ENCODE measurements at places on chromosomes 11 and 22.

DNA sequence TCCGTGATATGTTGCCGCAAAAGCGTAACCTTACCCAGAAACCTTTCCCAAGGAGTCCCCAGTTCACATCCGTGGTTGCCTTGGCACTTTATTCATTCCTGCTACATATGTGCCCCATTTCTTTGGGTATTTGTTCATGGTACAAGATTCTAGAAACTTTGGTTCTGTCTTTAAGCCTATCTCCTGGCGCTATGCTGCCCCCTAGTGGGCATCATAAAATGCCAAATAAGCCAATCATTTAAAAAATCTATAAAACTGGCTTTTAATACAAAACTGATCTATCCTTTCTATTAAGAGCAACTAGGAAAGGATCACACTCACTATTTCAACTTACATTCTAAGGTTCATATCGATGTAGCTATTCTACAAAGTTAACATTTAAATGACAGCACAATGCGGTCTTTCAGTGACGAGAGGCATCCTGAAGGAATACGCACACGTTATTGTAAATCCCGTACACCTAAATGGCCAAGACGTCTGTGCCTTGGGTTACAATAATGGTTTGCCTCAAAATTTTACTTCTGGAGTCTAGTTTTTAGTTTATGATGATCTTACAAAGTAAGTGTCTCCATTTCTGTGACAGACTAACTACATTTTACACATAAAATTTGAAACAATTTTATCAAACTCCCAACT, 16.2 kb downstream of the PIWIL3 start:
- DNase-seq: no peak

- no peak for DNase-seq
Measured at GRCh38 chr11:6771926-6772893, at the start of gene OR2AG2. Gene OR2AG2 (minus strand): TSS chr11:6771976. CDS start chr11:6768957, 3,019 bp downstream.

GRCh38 chr11:119018074-119018938, at the start of the genes RPS25 and TRAPPC4:
Gene RPS25 (minus strand): TSS chr11:119018343. CDS start chr11:119018284, 59 bp downstream.
Gene TRAPPC4 (plus strand): TSS chr11:119018766. CDS start chr11:119018796, 30 bp downstream.
- no peak for DNase-seq

DNA sequence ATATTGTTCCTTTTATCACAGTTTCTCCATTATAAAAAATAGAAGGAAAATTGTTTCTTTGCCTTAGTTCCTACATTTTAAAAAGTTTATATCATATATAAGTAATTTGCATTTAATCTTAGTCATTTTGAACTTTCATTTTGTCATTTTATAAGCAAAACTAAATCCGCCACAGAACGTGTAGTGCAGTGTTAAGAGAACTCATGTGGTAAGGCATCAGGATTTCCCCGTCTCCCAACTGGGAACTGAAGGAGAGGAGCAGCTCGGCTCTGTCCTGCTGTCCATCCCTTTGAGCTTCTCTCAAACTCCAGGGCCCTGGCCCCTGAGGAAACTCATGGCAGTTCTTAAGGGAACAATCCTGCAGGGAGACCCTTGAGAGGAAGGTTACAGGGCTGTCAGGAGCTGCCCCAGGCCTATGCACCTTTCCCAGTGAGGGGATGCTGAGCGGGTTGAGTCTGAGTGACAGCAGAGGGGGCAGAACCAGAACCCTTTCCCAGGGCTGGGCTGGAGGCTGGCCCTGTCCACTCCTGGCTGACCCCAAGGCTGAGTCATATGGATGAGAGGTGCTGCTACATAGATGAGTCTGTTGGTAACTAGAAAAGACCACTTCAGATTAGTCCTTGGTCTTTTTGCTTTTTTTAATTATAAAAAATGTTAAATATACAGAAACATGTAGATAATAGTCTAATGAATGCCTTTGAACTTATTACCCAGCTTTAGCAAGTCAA, 333.1 kb downstream of the TBC1D22A start:
- no peak for DNase-seq

DNA sequence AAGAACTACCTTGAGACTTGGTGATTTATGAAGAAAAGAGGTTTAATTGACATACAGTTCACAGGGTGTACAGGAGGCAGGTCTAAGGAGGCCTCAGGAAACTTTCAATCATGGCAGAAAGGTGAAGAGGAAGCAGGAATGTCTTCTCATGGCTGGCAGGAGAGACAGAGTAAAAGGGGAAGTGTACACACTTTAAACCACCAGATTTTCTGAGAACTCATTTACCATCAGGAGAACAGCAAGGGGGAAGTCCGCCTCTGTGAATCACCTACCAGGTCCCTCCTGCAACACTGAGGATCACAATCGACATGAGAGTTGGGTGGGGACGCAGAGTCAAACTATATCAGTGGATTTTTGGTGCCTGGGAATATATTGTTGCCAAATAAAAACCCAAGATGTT, 40.3 kb upstream of the OR5D13 start:
- DNase-seq: no peak

DNA sequence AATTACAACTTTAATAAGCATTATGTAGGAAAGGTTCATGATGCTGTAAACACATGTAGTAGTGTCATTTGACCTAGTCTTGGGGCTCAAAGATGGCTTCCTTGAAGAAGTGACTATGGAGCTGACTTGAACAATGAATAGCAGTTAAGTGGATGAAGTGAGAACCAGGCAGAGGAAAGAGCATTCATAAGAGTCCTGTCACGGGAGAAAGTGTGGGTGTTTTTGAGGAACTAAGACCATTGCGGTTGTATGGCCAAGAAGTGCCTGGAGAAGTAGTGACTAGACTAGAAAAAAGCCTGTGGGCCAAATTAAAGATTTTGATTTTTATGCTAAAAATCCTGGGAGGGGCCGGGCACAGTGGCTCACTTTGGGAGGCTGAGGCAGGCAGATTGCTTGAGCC, 7.2 kb upstream of the IL18BP start:
- no peak for DNase-seq

DNA sequence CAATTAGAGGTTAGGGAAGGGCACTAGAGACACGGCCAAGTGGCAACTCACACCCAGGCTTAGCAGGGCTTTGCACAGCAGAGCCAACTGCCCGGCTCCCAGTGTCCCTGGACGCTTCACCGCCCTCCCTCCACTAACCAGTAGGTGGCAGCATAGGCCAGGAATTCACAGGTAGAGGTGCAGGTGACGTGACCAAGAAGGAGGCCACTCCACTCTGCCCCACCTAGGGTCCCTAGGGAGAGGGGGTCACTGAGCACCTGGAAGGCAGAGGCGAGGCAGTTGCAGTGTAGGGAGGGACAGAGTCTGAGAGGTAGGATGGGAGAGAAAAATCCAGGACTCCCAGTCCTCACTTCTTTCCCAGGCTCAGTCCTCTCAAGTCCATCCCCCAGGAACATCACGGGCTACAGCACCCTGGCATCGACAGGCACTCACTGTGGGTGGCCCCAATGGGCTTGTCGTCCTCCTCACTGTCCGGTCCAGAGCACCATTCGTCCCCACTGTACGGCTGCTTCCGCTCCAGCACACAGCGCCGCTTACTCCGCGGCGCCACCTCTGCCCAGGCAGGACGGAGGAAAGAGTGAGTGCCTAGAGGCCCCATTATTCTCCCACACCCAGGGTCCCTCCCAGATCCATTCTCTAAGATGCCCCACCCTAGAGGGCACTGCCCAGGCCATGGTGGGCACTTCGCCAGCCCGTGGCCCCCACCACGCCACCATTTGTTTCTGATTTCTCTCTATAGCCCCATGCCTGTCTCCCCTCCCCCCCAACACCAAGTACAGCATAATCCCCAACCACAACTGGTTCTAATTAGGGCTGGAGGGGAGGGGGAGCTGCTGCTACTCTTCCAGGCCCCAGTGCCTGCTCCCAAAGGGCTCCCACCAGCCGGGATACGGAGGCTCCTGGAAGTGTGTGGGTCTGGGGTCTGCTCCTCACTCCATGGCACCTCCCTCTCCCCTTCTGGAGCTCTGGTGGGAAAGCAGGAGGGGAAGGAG, 18.4 kb downstream of the BCL9L start:
- no peak for DNase-seq

DNA sequence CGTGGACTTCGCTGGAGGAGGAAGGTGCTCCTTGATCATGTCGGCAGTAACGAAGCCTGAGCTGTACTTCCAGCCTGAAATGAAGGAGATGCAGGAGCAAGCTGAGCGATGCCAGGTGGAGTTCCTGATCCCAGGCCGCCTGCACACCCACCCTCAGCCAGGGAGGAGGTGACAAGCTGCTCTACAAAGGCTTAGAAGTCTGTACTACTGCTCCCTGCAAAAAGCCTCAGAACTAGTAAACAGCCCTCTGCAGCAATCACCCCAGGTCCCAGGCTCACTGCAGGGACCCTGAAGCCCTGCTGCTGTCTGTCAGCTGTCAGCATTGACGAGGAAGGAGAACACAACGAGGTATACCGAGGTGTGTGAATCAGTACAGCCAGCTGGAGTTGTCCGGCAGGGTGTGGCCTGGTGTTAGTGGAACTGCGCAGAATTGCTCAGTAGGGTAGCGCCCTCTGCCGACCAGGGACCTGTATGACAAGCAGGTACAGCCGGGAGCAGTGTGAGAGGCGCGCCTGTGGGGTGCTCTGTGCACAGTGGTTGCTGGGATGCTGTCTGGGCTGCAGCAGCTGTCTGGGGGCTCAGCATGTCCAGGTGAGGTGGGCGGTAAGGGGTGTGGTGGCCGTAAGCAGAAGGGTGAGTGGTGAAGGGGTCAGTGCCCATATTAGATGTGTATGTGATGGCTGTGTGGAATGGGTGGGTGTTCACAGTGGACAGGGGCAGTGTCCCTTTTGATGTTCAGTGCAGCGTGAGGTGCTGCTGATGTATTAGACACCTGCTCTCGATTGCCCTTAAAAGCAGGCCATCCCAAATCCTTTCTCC, 7.6 kb downstream of the CYB5R2 start:
- no peak for DNase-seq

DNA sequence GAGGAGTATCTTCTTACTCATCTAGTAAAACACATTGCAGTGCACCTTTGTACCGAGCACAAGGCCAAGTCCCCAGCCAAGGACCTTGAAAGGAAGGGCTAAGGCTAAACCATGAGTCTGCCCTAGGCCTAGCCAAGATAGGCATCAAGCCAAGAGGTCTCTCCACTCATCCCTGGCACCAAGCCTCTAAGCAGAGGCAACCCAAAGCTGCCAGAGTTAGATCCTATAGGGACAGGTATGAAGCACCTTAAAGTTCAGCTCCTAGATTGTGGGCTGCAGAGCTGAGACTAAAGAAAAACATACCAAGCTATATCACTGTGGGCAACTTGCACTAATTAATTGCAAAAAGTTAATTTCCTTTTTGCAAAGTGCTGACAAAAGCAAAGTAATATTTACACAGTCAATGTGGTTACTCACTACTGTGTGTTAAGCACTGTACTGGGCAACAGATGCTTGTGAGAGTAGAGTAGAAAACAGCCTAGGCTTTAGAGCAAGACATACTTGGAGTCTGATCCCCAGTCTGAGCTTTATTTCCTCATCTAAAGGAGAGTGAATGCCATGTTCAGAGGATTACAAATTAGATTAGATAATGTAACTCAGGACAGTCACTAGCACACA, 7.2 kb downstream of the COA4 start:
- DNase-seq: no peak

DNA sequence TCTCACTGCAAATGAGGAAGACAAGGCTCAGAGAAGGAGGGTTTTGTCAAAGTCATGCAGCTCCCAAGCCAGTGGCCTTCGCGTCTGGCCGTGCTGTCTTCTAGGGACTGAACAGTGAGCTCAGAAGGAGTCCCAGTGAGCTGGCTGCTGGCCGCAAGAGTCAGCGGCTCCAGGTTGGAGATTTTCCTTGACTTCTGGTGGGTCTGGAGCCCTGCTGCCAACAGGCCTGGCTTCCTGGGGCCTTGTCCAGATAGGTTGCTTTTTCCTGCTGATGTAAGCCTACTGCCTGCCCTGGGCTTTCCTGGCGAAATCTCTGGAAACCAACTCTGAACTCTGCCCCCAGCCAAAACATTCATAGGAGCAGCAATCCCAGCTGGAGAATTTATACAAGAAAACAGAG, 272.7 kb upstream of the CADM1 start:
- no peak for DNase-seq

- DNase-seq: no peak
Measured at GRCh38 chr11:68774194-68774585, 22.9 kb upstream of the TESMIN start.

- no peak for DNase-seq
Measured at GRCh38 chr11:61851113-61851899, 23.2 kb downstream of the FADS2 start.

DNA sequence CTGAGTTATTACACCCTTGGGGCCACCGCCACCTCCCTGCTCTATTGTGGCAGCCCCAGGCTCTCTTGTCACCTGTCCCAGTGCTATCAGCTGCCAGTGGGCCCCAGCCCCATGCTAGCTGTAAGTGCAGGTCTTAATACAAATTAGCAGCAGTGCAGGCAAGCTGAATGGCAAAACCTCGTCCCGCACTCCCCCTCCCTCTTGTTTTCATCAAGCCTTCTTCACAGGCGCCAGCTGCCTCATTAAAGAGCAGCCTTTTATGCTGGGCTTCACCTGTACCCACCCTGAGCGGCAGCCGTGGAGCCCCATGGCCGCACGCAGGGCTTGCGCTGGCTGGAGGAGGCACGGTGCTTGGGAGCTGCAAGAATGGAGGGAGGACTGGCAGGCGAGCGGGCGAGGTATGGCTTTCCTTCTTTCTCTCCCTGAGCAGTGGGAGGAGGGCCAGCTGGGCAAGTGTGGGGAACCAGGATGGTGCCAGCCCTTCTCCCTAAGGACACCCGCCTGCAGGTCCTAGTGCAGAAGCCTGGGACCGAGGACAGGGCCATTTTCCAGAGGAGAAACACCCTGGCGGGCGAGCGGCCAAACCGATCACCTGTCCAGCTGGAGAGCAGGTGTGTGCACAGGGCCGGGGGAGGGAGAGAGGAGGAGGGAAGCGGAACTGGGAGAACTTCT, 70.7 kb downstream of the FLI1 start:
- DNase-seq: no peak

DNA sequence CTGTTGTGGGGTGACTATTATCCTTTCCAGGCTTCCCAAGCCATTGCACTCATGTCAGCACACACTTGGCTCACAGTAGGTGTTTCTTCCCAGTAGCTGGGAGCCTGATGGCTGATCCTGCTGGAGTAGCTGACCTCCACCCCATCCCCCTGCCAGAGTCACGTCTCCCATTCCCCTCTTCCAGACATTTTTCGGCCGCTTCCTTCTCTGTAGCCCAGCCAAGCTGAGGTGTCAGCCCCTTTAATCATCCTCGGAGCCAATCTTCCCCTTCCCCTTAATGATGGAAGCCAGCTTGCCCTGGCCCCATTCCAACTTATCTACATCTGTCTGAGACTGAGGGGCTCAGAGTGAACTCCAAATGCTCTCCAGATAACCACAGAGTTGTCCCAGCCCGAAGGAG, 550.7 kb downstream of the MN1 start:
- no peak for DNase-seq

- no peak for DNase-seq
Measured at GRCh38 chr22:27747396-27748221, 53.9 kb downstream of the MN1 start.
